ENCODE measurements at places on chromosomes 7 and 10.

DNA sequence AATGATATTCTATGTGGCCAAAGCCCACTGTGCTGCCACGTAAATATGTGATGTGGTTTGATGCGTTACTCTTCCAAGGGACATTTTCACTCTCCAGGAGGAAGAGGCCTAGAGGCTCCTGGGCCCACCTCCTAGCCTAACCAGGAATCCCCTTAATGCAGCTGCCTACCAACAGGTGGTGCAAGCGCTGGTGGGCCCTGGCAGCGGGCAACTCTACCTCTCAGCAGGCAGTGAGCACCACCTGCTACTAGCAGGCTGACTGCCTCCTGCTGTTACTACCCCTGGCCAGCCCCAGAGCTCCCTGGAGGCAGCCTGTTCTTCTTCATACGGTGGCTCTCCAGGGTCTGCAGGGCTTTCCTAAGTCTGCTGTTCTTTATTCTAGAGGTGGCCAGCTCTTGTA is 62.8 kb downstream of the CDH23 start:
- no peak for DNase-seq

DNA sequence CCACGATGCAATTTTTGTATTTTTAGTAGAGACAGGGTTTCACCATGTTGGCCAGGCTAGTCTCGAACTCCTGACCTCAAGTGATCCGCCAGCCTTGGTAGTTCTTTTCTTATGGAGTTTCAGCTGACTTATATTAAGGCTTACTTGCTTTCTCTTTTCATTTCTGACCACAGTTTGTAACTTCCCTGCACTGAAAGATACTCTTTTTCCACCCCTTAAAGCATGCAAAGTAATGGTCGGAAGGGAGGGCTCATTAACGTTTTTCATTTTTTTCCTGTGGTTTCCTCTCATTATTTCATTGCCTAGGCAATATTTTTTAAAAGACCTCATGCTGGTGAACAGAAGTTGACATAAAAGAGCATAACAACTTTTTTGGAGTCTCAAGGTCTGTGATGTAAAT is 27.0 kb downstream of the ADRB1 start:
- no peak for DNase-seq

DNA sequence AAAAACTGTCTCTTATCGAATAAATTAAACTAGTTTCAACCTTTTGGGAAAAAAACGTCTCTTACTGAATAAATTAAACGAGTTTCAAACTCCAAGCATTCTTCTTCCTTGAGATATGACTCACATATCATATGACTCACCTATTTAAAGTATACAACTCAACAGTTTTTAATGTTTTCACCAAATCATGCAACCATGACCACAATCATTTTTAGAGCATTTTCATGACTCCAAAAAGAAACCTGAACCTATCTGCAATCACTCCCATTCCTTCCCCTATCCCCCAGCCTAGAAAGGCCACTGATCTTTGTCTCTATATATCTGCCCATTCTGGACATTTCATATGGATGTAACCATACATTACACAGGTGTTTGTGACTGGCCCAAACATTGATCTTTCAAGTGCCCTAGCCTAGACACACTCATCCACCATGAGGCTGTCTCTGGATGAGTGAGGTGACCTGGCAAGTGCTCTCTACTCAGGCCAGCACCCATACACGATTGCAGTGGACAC is 115.3 kb downstream of the PIP4K2A start:
- no peak for DNase-seq

GRCh38 chr7:139538881-139539635 is 15.6 kb downstream of the CLEC2L start:
- no peak for DNase-seq

- peak; percentile 9 for DNase-seq
Measured at GRCh38 chr7:1664711-1665548, 5.1 kb upstream of the ELFN1 start.

- DNase-seq = no peak
Measured at GRCh38 chr10:62726142-62726541, 78.4 kb upstream of the ADO start.

DNA sequence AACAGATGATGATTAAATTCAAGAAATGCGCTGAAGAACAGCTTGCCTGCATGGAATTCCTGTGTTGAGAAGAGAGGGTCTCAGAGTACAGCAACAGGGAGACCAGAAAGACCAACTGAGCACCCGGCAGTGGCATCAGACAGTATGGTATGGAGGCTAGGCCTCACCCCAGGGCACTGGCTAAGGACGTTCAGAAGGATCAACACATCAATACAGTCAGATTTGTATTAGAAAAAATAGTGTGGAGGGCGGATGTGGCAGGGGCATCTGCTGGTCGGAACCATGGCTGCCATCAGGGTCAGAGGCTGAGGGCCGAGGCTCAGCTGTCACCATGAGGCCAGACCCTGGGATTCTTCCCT is 142.1 kb downstream of the ADARB2 start:
- DNase-seq = no peak

DNA sequence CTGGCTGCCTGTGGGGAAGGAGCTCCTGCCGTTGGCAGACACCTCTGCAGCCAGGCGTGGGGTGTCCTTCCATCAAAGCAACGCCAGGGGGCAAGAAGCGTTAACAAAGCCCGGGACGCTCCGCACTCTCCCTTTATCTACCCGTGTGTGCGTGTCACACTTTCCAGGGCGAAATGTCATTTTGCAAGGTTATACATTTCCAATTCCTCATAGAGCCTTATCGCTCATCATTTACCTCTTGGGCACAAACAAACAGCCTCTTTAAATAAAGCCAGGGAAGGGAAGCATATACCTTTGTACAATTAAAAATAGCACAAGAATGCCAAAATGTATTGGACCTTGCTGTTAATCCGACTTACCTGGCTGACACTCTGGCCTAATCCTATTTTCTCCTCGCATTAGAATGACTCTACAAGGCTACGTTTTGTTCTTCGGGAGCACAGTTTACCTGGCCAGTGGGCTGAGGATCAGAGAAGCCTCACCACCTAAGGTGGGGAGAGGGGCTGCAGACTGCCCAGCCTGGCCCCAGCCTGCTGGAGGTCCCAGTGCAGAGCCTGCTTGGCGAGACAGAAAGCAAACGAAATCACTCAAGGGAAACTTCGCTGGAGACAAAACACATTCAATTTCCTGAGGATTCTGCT is 77.6 kb upstream of the EN2 start:
- peak; percentile 39 for DNase-seq

DNA sequence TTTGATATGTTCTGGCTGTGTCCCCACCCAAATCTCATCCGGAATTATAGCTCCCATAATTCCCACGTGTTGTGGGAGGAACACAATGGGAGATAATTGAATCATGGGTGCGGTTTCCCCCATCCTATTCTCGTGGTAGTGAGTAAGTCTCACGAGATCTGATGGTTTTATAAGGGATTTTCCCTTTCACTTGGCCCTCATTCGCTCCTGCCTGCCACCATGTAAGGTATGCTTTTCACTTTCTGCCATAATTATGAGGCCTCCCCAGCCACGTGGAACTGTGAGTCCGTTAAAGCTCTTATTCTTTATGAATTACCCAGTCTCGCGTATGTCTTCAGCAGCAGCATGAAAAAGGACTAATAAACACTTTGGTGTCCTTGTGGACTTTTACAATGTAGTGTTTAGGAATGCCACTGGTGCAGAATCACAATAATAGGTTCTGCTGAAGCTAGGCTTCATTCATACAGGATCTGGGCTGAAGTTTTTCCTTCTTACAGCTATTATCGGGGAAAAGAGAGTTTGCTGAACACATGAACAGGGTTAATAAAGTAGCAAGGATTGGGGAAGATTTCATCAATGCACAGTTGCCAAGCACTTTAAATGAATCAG is 74.3 kb downstream of the CPED1 start:
- no peak for DNase-seq

- DNase-seq = no peak
Measured at GRCh38 chr10:17764142-17764541, 12.1 kb downstream of the TMEM236 start.

DNA sequence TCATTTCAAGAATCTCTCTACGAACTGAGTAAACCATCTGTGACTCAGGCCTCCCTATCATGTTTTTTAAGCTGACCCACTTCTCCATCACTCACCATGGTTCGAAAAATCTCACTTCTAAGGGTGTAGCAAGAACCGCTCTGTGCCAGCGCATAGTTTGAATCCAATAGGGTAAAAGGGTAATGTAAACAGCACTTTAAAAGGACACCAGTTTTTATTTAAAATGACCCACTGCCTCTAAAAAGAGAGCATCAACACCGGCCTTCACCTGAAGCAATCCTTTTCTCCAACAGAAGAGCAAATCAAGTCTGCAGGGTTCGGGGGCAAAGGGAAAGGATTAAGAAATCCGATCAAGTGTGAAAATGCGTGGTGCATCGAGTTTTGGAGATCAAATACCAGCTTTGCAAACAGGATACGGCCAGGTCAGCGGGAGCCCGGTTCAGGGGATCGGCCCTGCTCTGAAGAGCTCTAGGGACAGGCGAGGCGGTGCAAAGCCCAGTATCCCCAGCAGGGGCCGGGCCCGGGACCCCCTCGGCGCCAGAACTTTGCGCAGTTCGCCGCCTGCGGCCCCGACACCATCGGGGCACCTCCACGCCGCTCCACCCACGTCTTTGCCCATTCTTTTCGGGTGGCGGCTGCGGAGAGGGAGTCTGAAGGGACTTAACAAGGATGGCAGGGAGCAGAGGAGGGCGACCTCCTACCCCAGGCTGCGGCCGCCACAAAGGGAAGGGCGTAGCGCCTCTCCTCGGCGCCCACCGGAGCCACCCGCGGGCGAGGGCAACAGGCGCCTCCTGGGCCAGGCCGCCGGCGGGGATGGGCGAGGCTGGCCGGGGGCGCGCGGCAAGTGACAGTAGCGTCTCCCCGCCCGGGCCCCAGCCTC is 842 bp downstream of the NMT2 start:
- DNase-seq = peak; percentile 4

Measured in stimulated activated CD4-positive, alpha-beta T cell treated with anti-CD3 and anti-CD28 coated beads, Interleukin-1b, Interleukin-23, amount 100 ng/mL, for 1 hour (primary cell).